Amniotic stem cell (primary cell): ENCODE measurements at places on chromosomes 1 and 21.

GRCh38 chr1:208183977-208184911 is 59.9 kb downstream of the PLXNA2 start:
- DNase-seq: peak; percentile 99

- DNase-seq: no peak
These were observed 134.6 kb upstream of the PDE4B start for GRCh38 chr1:65658122-65658521.

DNA sequence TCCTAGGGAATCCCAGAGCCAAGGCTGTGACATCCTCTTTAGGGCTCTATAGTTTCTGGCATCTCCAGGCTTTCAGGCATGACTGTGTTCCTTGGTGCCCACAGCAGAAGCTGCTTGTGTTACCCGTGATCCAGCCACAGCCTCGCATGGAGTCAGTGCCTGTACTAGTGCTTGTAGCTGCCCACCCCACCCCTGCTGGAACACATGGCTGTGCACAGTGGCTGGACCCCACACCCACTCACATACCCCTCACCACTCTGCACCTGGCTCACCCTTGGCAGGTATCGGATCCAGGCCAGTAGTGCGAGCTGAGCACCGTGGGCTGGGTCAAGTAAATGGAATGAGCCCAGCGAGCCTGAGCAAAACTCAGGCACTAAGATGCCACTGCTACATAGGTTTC is 934.7 kb upstream of the PRMT6 start:
- no peak for DNase-seq

DNA sequence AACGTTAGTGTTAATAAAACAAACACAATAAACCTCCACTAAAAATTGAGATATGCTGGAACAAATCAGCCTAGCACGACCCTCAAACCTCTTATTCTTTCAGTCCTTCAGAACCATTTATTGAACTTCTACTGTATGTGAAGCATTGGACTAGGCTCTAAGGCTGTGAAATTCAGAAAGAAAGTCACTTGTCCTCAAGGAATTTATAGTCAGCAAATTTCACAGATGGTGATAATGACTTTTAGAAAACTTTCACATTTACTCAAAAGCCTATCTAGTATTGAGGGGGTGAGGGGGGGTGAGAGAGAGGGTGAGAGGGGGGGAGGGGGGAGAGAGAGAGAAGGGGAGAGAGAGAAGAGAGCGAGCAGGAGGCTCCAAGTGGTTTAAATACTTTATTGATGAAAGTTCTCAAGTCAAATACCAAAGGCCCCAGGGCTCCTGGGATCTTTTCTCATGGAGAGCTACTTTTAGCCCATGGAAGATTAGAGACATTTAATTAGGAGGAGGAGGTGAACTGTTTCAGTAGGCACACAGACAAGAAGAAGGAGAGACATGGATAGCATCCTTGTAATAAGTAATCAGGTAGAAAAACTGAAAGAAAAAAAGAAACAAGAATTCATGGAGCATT is 66.3 kb upstream of the SSX2IP start:
- DNase-seq: no peak

DNA sequence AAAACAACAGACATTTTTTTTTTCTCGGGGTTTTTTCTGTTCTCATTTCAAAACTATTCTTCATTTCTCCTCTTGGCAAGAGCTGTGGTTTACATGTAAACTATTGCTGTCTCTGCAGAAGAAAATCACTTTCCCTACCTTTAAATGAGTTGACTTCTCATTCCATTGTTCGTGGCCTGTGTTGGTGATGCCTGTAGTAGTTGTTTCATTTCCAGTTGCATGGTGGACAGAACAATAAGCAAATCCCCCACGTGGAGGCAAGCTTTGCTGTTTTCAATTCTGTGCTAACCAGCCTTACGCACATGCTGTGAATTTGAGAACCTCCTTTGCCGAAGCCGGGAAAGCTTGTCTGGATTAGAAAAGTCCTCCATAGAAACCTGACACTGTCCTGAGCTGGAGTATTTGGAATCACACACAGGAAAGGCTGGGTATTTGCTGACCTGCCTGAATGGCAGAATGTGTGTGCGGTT is 26.2 kb upstream of the MAP3K7CL start:
- DNase-seq: no peak

DNA sequence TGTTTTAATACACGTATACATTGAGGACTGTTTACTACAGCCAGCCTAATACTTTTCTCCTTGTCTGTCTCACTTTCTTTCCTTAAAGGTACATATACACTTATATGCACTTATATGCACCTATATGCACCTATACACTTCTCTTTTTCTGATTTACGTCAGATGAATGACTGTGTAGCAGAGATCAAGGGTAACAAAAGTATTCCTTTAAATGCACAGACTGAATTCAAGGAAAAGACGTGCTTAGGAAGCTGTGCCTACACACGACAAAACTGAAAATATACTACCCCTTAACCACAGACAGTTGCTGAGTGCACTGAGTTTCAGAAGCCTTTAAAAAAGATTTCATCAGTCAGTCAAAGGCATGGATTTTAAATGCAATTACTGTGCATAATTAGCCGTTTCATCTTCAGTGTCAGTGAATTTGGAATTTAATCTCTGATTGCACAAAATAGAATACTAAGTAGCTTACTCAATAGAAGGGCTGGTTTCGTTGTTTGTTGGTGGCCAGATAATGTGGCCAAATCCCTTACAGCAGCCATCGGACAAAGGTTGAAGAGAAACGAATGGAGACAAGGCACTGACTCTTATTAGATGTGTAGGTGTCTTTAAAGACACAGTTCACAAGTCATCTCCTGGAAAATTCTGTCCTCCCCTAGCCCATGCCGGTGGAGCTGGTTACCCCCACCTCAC is 38.3 kb upstream of the TARBP1 start:
- no peak for DNase-seq
